ENCODE measurements at places on chromosomes 5 and 9.

DNA sequence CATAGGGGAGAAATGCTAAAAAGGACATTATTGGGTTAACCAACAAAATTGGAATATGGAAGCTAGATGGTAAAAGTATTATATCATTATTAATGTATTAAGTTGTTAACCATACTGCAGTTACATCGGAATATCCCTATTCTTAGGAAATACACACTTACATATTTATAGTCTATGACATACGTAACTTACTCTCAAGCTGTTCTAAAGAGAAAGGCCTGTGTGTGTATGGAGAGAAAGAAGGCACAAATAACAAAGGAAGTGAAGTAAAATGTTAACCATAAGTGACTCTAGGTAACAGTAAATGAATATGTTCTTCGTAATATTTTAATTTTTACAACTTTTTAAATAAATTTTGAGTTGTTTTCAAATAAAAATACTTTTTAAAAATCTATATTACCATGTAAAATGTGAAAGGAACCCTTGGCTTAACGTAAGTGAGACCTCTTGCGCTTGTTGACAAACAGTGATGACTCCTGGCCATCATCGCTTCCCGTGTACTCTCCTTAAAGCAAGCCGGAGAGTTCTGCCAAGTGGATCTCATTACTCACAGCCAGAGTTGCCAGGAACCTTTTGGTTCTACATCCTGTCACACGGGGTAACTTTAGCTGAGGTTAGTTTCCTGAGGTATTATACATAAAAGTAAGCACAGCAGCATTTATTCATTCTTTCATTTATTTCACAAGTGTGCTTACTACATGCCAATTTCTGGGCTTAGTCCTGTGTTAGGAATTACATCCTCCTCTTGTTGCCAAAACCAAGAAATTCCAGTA is 165.4 kb downstream of the EPB41L4A start:
- no peak for DNase-seq

DNA sequence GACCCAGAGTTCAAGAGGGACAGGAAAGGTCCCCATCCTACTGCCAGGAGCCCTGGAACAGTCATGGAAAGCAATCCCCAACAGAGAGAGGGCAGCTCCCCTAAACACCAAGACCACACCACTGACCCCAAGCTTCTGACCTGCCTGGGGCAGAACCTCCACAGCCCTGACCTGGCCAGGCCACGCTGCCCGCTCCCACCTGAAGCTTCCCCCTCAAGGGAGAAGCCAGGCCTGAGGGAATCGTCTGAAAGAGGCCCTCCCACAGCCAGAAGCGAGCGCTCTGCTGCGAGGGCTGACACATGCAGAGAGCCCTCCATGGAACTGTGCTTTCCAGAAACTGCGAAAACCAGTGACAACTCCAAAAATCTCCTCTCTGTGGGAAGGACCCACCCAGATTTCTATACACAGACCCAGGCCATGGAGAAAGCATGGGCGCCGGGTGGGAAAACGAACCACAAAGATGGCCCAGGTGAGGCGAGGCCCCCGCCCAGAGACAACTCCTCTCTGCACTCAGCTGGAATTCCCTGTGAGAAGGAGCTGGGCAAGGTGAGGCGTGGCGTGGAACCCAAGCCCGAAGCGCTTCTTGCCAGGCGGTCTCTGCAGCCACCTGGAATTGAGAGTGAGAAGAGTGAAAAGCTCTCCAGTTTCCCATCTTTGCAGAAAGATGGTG is 31.6 kb downstream of the CD180 start:
- no peak for DNase-seq

DNA sequence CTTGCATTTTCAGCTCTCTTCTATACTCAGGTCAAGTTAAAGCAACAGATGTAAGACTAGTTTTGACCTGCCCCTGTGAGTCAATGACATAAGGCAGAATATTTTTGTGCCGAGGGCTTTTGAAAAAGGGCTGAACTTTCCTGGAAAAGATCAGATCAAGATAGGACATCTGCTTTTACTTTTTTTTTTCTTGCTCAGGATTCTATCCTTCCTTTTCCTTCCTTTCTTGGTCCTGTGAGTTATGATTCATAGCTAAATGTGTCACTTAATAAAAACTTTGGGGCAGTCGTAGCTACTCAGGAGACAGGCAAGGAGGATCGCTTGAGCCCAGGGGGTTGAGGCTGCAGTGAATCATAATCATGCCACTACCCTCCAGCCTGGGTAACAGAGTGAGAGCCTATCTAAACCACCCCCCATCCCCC is 84.3 kb upstream of the BRINP1 start:
- DNase-seq: no peak

- no peak for DNase-seq
Observed at GRCh38 chr5:177973066-177973635, 22.9 kb downstream of the PROP1 start.

- no peak for DNase-seq
Observed at GRCh38 chr5:11531811-11532555, 372.3 kb downstream of the CTNND2 start.

GRCh38 chr5:181239062-181239663 is 4.5 kb downstream of the RACK1 start:
- DNase-seq: no peak

- no peak for DNase-seq
Observed at GRCh38 chr5:14201325-14202045, 58.3 kb downstream of the TRIO start.

GRCh38 chr9:120212853-120213200 is 367.1 kb downstream of the CDK5RAP2 start:
- DNase-seq: no peak

DNA sequence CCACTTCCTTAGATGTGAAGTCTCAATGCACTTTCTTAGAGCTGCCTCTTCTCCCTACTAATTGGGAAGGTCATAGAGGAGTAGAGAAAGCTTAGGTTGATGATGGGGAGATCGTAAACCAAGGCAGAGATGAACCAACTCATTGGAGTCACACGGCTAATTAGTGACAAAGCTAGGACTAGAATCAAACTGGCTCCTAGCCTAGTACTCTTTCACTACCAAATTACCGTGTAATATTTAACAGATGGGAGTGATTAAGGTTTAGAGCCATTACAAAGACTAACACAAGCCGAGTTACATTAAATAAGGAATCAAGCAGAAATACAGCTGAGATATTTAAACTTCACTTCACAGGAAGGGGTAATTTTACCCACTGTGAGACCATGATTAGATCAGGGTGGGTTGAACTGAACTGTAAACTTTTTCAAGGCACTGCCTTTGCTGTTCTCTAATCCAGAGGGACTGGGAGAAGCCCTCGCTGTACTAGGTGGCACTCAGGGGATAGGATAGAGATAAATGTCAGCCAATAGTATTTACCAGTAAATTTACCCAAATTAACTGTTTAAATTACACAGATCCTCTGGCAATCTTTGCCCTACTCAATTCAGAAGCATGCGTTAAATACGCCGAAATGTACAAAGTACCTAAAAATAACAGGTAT is 166.4 kb upstream of the PIK3R1 start:
- no peak for DNase-seq

DNA sequence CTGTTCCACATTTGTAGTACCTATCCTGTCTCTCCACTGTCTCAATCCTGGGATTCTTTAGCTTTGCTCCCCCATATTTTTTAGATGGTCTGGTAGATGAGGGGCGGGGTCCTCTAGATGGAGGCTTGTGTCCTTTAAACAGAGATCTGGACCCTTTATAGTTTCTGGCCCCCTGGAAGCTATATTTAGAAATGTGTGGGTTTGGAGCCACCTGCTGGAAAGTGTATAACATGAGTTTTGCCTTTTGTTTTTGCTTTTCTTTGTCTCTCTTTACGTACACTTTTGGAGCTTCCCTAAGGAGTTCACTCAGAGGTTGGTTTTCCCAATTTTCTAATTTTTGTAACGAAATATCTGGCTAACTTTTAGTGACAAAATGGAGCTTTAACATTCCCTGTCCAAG is 110.7 kb downstream of the CFAP95 start:
- no peak for DNase-seq

DNA sequence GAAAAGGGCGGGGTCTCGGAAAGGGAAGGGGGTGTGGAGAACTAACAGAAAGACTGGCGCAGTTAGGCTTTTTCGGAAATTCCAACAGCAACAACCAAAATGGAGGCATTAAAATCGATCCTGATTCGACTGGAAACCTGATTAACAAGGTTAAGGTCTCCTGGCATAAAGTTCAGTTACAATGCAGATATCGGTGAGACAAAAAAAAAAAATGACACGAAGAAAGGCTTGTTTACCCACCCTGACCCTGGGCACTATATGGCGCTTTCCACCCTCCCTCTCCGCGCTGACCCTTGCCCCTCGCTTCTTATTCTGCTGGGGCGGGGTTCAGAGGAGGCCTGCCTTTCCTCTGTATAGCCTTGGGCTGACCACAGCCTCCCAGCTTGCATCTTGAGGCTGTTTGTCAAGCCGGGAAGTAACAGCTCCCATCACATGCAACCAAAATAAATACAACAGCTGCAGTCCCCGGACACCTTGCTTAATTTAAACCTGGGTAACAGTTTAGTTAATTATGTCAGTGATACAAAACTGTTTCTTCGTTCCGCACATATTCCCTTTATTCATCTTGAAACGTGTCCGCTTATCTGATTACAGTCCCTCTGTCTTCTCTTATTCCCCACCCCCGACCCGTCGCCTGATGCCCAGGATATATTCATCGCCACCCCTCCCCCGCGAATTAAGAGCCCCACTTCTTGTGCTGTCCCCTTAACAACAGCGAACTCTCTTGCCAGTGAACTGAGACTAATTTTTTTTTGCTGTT is 795 bp upstream of the PJA2 start:
- DNase-seq: no peak

- DNase-seq: no peak
Observed at GRCh38 chr5:85549836-85550599, 1067.7 kb upstream of the COX7C start.

- DNase-seq: no peak
Observed at GRCh38 chr9:16514131-16514530, 356.3 kb downstream of the BNC2 start.

GRCh38 chr5:176774216-176775171 is 35.9 kb upstream of the UNC5A start:
- DNase-seq: no peak

DNA sequence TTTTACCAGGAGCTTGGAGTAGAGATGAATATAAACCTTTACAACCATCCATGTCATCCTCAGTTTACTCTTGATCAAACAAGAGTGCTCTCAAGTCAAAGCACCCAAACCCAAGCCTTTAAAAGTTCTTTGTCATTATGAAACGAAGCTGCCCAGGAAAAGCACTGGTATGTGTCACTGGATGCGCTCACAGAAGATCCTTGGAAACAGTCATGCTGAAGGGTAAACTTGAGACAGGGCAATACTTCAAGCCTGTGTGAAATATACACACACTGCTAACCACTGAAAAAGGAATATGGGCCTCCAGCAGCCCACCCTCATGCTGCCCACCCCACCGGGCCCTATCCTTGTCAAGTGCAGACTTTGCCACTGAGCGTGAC is 84.5 kb downstream of the PRRT1B start:
- no peak for DNase-seq

DNA sequence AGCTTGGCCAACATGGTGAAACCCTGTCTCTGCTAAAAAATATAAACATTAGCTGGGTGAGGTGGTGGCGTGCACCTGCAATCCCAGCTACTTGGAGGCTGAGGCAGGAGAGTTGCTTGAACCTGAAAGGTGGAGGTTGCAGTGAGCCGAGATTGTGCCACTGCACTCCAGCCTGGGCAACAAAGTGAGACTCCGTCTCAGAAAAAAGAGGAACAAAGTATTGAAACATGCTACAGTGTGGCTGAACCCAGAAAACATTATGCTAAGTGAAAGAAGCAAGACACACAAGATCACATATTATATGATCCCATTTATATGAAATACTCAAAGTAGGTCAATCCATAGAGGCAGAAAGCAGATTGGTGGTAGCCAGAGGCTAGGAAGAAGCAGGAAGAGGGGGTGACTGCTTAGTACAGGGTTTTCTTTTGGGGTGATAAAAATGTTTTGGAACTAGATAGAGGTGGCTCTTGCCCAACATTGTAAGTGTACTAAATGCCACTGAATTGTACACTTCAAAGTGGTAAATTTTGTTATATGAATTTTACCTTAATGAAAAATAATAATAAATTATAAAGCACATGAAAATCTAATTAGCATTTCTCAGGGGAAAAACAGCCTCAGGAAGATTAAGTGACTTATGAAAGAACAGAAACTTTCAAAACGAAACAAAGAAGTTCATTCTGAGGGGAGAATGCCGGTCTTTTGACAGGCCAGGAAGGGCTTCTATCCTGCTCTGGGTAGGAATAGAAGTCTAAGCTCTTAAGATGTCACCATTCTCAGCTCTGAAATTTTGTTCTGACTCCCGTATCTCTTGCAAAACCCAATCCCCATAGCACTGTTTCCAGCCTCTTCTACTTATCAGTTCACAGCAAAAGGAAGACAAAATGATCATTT is 161.1 kb upstream of the TBCA start:
- no peak for DNase-seq

- no peak for DNase-seq
Observed at GRCh38 chr5:172501708-172502320, 47.5 kb upstream of the SH3PXD2B start.

DNA sequence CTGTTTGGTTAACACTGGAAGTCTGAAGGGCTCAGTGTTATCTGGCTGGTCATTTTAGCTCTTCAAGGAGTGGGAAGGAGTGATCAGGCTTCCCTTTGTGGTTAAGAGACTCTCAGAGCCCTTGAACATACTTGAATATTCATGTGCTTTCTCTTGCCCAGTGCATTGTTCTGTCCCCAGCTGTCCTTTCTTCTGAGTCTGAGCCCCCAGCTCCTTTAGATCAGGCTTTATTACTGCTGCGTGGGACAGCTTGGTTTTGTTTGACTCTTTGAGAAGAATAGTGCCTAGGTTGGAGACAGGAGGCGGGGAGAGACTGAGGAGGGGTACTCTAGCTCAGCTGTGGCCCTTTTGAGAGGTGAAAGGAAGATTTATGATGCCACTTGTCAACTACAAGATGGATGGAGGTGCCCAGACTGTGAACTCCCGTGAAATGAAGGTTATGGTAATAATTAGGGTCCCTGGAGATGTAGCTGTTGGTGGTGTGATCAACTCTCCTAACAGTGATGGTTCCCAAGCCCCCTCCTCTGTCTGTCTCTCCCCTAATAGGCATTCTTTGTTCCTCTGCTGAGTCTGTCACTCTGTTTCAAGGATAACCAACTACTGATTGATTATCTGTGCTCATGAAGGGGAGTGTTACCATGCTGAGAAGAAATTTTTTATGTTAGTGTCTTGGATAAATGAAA is 83.1 kb upstream of the GLRA1 start:
- no peak for DNase-seq

Measured in brain pericyte (primary cell).